ENCODE measurements at places on chromosomes 7 and 10. TPM values are rescaled to one million over a fixed set of nuclear protein-coding genes. Genes with fewer than 3 reads are reported as not detected.

DNA sequence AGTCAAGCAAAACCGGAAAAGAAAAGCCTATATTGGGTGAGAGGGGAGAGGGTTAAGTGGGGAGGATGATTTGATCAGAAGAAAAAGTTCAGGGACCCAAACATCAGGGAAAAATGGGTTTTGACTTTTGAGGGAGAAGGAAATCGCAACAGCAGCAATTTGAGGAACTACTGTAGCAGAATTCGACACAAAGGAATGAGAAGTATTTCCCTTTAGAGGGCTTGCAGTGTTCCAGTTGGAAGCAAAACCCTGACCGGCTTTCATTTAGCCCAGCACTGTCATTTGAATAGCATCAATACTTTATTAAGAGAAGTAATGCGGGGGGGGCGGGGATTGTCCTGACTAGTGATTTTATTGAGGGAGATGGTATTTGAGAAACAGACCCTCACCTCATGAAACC, 37.2 kb upstream of the GATA3 start:
- DNase-seq, result no peak

DNA sequence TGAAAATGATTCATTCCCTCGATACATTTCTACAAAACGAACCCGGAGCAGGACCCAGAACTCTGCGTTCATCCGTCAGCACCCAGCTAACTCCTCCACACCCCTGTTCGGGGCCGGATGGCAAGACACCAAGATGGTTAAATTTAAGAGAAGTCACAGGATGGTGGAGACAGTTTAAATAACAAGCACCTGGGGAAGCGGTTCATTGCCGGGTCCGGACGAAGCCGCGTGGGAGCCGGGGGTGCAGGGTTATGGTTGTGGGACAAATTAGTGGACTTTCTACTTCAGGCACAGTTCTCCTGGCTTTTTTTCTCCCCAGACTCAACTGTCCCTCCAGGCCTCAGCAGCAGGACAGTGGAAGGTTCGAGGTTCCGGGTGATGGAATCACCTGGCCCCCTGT, 45.4 kb downstream of the ASB13 start:
- no peak for DNase-seq

DNA sequence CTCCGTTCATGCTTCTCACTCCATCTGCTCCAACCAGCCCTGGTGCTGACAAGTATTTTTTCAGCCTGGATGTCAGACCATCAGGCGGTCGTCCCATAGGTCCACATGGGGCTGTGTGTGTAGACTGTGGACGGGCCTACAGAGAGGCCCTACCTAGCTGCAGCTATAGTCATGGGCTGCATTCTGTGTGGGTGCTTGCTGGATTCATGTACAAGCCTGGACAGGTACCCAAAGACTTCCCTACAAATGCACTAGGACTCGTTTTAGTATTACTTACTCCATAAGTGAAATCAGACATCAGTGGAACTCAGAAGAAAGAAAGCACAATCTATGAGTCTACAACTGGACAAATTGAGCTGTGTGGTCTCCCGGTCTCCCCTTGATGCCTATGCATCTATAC, 146.8 kb downstream of the PKD1L1 start:
- no peak for DNase-seq

GRCh38 chr7:120583899-120584586, 273.9 kb downstream of the TSPAN12 start:
- DNase-seq, result peak; percentile 26

DNA sequence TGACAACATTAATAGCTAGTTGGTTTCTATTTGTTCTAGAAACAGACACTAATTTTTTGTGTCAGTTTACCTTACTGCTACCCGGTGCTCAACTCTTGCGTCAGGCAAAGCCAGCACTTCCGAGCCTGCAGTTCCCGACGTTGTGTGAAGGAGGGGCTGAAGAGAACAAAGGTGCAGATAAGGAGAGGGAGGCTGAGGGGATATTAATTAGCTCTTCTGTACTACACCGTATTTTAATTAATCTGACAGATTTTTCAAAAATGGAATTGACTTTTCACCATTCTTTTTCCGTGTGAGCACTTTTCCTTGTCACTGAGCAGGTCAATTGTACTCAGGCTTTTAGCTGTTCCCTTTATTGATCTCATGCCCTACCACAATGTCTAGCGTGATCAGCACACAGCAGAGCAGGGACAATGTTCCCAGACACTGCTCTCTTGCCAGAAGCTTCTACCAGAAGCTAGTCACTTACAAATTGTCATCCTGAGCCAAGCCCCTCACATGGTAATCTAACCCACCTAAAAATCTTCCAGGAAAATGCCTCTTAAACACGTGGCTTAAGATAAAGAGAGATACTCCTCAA, 650.5 kb upstream of the MKI67 start:
- DNase-seq, result no peak

DNA sequence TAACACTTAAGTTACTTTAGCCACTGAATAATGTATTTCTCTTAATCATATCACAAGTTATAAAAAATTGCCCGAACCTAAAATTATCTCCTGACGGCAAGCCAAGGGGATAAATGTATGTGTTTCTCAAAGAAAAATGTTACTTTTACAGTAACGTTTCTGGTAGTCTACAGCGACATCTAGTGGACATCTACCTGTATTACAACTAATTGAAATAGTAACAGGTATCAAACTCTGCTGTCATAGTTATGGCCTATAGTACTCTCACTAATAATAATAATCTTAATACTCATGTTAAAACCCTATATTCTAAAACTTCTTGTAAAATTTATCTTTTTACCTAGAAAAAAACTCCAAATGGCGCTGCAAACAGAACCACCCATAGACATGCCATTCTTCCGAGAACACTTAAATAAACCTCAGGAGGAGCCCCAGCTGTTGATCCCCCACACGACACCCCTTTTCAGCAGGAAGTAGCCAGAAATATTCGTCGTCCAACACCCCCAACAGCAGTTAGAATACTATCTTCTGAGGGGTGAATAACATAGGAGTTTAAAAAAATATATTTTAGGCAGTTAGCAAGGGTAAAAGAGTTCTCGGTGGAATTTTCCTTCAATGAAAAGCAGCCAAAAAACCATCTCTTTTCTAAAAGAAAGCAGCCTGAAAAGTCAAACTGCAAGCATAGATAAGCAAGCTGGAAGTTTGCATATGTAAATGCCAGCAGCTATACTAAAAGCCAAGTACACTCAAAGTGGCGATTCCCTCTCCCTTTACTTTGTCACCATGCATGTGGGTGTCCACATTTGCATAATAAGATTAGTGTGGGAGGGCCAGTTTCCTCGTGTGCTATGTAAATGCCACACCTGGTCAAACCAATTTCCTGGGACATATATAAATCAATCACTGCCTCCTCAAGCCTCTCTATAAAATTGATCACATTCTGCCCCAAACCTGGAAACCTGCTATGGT, 40.5 kb upstream of the ZNF107 start:
- DNase-seq, result no peak

DNA sequence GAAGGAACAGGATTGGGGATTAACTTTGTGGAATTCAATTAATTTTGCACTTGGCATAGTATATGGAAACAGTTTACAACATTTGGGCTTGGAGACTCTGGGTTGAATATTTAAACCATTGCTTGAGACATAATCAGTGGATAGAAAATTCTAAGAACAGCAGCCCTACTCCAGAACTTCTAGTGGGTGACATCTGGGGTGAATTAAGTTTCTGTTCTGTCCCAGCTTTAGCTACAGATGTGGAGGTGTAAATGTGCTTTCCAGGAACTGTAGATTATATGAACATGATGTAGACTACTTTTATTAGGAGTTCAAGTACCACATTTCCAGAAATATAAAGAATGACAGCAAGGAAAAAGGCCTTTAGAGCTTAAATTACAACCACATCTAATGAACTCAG, 51.9 kb upstream of the SKAP2 start:
- no peak for DNase-seq

DNA sequence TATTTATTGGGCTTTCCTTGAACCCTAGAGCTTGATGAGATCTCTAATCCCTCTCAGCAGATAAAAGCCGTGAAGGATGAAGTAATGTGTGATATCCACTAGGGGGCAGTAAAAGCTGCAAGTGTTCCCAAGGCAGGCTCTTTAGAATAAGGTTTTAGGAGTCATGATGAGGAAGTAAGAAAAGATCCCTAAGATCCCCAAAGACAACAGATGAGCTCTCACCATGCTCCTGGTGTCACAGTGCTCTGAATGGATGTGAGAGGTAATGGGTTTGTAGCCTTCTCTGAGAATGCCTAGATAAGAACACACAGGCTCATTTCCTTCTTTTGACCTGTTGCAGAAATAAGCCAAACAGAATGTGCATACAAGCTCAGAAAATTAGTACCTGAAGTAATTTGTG, 70.4 kb upstream of the ITPRID1 start:
- DNase-seq, result peak; percentile 42

- DNase-seq, result peak; percentile 83
Observed at GRCh38 chr7:131625817-131626372, 69.5 kb upstream of the PODXL start.

GRCh38 chr10:118723466-118723865, 31.3 kb downstream of the CACUL1 start:
- peak; percentile 37 for DNase-seq

The GOLGA7B gene
- not detected for total RNA-seq

The ATP6V1F gene
- total RNA-seq, result 128 TPM

The PLAU gene
- total RNA-seq, result 60.1 TPM

The SEMA4G gene
- total RNA-seq, result 1.8 TPM

The GIMAP5 gene
- total RNA-seq, result not detected

The ZNF117 gene
- total RNA-seq, result 5.6 TPM
